ENCODE measurements at places on chromosomes 3 and 15.

GRCh38 chr15:66921319-66921915, 144.0 kb upstream of the SMAD3 start:
- DNase-seq: no peak

GRCh38 chr3:13288732-13289718, 131.1 kb downstream of the NUP210 start:
- no peak for DNase-seq

DNA sequence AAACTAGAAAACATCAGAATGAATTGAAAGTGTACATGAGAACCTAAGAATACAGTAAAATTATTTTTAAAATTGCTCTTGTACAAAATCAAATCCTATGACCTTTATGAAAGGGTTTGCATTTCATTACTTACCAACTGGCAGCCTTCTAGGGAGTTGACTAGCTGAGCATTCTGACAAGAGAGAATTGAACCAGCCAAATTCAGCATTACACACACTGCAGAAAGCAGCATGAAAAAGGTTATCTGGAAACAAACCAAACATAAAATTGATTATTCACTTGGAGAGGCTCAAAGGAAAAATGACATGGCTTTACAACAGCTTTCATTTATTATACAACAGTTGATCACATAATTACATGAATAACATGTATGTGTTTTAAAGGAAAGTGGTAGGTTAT, 17.4 kb downstream of the NSMCE3 start:
- no peak for DNase-seq

- DNase-seq: no peak
These were observed 7.7 kb upstream of the KCTD6 start for GRCh38 chr3:58484045-58484721.

DNA sequence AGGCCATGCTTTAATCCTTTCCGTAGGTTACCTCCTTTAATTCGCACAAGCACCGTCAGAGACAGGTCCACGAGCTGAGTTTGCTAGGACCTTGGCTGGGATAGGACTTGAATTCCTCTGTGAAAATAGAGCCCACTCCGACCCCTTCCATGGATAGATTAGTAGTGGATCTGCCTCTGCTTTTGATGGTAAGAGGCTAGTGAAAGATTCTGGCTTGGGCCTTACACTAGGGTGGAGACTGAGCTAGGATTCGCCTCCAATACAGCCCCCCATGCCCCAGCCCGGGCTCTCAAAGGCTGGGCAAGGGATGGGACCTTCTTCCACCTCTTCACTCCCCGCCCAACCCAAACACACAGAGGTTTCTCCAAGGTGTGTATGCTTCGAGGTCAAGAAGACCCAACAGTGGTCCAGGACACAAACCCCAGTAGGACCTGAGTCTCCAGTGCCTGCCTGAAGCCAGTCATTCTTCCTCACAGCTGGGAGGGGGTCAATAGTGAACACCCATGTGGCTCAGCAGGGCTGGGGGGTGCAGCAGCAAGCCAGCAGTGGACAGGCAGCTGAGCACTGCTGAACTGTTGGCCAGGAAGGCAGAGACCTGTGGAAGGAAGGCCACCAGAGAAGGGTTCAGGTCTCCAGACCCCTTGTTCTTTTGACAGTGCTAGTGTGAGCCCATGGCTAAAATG, 75.7 kb downstream of the SPSB4 start:
- no peak for DNase-seq

- no peak for DNase-seq
These were observed 899.2 kb downstream of the ROBO1 start for GRCh38 chr3:78868570-78868969.

DNA sequence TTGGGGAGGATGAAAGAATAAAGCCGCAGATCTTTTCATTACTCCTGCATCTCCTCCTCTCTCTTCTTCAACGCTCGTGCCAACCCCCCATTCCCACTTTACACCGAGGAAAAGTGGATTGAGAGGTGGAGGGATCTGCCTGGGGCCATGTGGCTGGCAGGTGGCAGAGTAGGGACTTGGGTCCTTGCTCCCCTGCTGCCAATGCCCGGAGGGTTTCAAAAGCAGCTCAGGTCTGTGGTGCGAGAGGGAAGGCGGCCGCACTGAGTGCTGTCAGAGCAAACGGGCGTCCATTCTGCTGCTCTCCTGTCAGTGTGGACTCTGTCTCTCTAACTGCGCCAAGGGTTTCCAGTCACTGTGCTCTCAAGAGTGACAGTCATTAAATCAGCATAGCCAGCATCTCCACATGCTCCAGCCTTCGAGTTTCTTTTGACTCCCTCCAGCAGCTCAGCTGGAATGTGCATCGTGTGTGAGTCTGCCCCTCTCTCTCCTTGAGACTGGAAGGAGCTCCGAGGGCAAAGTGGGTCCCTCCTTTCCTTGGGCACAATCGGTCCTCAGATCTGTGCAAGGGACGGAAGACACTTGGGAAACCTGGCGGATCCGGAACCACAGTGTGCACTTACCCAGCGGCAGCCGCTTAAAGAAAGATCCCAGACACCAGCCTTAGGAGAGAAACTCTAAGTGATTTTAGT, 68.6 kb downstream of the VGLL4 start:
- DNase-seq: no peak

All from stimulated activated CD8-positive, alpha-beta memory T cell treated with anti-CD3 and anti-CD28 coated beads, Interleukin-4, amount 100 ng/mL, for 1 hour (primary cell).